ENCODE measurements at places on chromosomes 2 and 18.

DNA sequence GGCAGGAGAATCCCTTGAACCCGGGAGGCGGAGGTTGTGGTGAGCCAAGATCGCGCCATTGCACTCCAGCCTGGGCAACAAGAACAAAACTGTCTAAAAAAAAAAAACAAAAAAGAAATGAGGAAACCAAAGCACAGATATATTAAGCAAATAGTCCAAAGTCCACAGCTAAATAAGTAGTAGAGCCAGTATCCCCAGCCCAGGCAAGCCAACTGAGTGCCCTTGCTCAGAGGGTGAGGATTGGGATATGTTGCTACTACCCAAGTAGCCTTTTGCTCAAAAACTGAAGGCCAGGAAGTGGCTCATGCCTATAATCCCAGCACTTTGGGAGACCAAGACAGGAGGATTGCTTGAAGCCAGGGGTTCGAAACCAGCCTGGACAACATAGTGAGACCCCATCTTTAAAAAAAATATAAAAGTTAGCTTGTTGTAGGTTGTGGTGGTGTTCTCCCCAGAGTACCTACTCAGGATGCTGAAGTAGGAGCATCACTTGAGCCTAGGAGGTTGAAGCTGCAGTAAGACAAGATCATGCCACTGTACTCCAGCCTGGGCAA, 5.4 kb downstream of the CFAP36 start:
- DNase-seq = no peak

- DNase-seq = no peak
These were observed at the start of gene CCBE1 for GRCh38 chr18:59697236-59697932. Gene CCBE1 (minus strand): TSS chr18:59697423.

GRCh38 chr2:98708396-98709186, 22.3 kb downstream of the MGAT4A start:
- no peak for DNase-seq

GRCh38 chr2:101692766-101693165, 4.7 kb upstream of the MAP4K4 start:
- DNase-seq = no peak

DNA sequence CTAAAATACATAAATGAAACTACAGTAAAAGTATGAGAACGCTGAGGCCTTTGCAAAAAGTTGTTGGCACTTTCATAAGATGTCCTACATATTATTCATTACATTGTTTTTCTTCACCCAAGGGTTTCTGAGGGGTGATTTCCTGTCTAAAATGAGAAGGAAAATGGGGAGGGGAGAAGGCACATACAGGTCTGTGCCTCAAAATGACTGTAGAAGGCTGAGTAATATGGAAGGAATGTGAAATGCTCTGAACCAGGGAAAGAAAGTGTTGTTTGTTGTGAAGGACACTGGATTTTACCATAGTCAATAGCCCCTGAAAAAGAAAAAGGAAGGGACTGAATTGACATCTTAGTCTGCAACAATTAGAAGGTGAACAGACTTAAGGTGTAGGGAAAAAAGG, 99.5 kb upstream of the RNF152 start:
- DNase-seq = no peak
